ENCODE measurements at places on chromosomes 12 and 14.

GRCh38 chr12:52660934-52661499, 9.0 kb upstream of the KRT2 start:
- no peak for DNase-seq

DNA sequence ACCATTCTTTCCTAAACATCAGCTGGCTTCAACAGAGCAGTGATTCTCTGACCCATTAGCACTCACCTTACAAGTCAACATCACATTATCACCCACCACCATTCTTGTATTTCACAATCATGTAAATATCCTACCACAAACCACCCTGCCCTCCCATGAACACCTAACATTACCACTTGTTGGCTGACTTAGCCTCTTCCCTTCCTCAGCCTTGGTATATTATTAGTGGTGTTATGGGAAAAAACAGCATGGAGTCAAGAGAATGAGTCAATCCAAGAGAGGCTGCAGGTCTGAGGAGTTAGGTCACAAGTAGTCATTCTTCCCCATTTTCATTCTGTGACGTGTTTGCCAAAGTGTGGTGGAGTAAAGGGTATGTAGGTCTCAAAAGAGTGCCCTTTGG, 22.3 kb upstream of the MGP start:
- DNase-seq: no peak

- DNase-seq: peak; percentile 27
These were observed 58.9 kb upstream of the TMTC2 start for GRCh38 chr12:82627799-82628198.

GRCh38 chr14:89085231-89085731, 260.8 kb downstream of the TTC8 start:
- no peak for DNase-seq

GRCh38 chr14:72649603-72650227, 244.2 kb downstream of the DPF3 start:
- DNase-seq: no peak

DNA sequence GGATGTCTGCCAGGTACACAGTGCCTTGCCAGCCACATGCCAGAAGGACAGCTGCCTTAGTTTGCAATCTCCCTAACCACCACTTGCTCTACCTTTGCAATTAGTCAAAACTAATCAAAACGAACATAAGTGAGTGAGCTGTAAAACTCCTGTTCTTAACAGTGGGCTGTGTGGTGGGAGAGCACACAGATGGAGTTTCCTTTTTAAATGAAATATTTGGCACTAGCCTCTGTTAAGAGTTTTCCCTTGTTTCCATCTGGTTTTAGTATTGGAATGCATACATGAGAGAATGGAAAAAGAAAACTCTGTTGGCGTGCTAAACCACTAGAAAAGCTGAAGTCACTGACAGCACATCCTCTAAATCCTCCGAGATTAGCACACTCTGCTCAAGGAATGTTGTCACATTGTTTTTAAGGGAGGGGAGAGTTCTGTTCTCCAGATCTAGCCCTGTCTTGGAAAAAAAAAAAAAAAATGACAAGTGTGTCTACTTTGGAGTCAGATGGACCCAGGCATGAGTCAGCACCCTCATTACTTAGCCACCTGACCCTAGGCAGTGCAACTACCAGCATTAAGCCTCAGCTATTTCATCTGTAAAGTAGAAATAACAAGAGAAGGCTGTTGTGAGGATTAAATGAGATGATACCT, 83.9 kb downstream of the STXBP6 start:
- no peak for DNase-seq

DNA sequence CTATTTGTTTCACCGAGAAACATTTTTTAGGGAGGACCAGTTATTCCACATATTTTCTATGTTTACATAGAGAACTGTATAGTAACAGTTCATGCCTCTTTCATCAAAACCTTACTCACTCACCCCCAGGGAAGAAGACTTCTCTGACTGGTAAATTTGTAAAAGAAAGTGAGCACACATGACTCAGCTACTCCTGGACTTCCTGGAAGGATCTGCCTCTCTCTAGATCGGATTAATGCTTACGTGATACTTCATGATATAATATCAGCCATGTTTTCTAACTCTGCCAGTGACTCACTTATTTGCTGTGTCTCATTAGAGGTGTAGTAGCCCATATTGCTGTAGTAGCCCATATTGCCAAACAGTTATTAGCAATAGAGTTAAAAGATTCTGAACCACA, 494.3 kb upstream of the ATXN7L3B start:
- DNase-seq: no peak

- DNase-seq: no peak
These were observed 57.9 kb downstream of the NAV3 start for GRCh38 chr12:77888611-77889010.

DNA sequence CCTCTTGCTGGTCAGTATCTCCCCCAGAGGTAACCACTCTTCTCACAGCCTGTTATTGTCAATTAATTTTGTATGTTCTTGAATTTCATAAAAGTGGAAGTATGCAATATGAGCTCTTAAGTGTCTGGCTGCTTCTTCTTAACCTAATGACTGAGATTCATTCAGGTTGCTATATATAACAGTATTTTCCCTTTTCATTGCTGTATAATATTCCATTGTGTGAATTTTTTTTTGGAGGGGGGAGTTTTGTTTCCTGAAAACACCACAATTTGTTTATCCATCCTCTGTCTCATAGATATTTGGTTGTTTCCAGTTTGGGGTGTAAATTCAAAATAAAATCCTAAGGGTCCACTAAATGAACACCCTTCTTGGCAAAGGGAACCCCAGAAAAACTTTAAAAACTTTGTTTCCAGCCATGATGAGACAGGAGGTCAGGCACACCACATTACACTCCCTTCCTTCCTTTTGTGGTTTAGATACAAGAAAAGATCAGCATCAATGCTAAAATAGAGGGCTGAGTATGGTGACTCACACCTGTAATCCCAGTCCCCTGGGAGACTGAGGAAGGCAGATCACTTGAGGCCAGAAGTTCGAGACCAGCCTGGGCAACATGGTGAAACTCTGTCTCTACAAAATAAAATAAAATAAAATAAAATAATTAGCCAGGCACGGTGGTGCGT, 4.1 kb upstream of the DAO start:
- DNase-seq: no peak

GRCh38 chr14:56057071-56057741, 61.0 kb upstream of the PELI2 start:
- no peak for DNase-seq

- DNase-seq: no peak
These were observed 49.2 kb upstream of the SGPP1 start for GRCh38 chr14:63777024-63777423.

DNA sequence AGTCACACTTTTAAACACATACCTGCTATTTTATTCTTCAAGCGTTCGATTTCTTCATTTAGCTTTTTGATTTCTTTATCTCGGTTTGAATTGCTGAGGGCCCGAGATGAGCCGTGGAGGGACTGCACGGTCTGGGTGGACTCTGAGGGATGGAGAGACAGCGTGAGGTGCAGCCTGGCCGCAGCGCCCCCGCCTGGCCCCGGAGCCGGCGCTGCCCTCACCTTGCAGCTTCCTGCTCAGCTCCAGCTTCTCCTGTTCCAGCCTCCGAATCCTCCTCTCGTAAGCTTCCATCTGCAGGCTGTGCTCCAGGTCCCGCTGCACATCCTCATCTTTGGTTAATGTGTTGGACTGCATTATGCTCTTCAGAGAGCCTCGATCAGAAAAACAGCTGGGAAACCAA, 53.2 kb downstream of the AMN start:
- DNase-seq: no peak

DNA sequence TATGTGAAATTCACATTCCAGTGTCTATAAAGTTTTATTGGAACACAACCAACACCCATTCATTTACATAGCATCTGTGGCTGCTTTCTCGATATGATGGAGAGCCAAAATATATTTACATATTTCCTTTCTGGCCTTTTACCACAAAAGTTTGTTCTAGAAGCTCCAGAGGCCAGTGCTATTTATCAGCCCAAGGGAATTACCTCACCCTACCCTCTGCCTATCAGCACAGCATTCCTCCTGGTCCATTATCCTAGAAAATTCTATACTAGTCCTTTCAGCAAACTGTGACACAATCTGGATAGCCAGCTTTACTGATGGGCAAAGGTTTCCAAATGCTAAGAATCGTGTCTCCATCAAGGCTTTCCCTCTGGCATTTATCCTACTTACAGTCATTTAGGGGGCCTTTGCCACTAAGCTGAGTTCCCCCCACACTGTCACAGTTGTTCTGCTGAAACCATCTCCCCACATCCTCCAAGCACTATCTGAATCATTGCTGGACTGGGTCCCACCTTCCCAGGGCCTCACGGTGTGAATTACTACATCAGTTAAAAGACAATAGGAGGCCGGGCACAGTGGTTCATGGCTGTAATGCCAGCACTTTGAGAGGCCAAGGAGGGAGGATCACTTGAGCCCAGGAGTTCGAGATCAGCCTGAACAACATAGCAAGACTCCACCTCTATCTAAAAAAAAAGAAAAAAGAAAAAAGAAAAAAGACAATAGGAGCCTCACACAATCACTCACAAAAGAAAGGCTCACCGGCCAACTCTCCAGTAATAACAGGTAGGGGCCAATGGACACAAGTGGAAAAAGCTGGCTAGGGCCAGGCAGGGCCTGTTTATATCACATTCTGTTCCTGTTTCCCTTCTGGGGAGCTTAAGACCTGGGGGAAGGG, 12.1 kb downstream of the SYNE3 start:
- no peak for DNase-seq

- DNase-seq: peak; percentile 35
These were observed 601 bp downstream of the COX14 start for GRCh38 chr12:50112456-50113218.

- DNase-seq: peak; percentile 18
These were observed 89.4 kb downstream of the GALNT8 start for GRCh38 chr12:4809449-4810218.

GRCh38 chr12:19066475-19067001, 63.0 kb upstream of the PLEKHA5 start:
- DNase-seq: no peak

- no peak for DNase-seq
These were observed 4.8 kb downstream of the GUCY2C start for GRCh38 chr12:14691560-14691959.

GRCh38 chr12:96570579-96570978, 81.2 kb downstream of the CFAP54 start:
- no peak for DNase-seq

GRCh38 chr14:57559576-57559975, 65.9 kb upstream of the CCDC198 start:
- no peak for DNase-seq

- no peak for DNase-seq
These were observed 8.8 kb upstream of the PEX5 start for GRCh38 chr12:7180685-7181084.

GRCh38 chr14:73460691-73461127, 2.4 kb upstream of the NUMB start:
- no peak for DNase-seq

DNA sequence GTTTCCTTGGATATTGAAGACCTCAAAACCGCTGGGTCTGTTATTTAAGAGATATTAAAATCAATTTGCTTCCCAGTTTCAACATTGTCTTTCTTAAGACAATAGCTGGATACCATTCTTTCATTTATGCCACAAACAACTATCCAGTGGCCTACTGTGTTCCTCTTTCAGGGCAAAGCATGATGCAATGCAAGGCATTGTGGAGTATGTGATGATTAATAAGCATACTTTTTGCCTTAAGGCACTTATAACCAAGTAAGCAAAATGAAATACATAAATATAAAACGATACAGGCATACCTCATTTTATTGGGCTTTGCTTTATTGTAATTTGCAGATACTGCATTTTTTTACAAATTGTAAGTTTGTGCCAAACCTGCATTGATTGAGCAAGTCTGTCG, 45.5 kb downstream of the SCN8A start:
- DNase-seq: no peak

GRCh38 chr12:68617160-68617926, 6.6 kb downstream of the RAP1B start:
- DNase-seq: no peak

DNA sequence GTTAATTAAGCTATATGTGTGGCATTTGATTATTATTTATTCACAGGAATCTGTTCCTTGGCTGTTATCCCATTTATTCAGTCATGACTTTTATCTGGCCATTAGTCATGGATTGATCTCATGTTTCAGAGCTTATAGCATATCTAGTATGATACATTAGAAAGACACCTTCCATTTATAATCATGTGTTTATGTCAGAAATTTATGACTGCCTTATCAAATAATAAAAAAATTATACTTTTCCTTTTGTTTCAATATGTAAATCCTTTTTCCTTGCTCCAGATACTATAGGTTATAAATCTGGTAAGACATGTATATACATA, 248.0 kb upstream of the PDE3A start:
- DNase-seq: no peak

DNA sequence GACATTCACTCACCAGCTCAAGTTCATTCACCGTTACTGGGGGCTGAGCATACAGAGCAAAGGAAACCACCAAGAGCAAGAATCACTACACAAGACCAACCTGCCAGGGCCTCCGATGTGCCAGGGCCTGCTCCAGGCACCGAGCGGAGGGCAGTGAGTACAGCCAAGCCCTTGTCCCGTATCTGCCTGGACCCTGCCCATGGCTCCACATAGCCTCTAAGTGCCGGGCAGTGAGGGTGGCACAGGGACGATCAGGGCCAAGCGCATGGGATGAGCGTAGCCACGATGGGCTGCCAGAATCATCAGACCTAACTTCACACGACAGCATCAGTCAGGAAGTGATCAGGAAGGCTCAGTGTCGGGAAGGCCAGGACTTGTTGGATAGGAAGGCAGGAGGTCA, 199.6 kb downstream of the BCL11B start:
- DNase-seq: no peak

DNA sequence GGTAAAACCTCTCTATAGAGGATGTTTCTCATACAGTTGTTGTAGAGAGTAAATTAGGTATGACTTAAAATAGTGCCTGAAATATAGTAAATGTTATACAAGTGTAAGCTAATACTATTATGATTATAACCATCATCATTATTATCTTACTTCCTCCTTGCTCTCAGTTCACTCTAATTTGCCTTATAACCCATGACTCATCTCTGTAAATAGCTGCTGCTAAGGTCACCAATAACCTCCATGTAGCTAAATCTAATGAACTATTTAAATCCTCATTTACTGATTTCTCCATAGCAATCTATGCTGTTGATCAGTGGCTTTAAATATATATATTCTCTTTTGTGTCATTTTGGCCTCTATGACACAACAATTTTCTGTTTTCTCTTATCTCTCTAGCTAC, 109.6 kb downstream of the RMST start:
- DNase-seq: no peak

DNA sequence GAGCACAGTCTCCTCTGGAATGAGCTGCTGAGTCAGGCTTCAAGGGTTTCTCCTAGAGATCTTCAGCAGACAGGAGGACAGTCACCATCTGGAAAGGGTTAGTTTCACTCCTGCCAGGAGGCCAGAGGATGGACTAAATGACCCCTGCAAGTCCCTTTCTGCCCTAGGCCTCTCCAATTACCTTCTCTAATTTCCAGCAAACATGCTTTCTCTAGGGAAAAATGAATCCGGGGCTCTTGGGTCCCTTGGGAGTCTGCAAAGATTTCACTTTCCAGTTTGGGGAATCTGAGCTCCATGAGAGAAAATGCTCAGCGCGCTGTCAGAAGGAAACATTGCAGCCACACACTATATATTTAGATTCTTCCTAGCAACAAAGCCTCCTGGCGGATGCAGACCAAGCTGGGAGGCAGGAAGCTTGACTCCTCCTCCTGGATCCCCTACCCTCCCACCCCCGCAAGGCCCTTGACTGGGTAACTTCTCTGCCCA, 184.4 kb upstream of the CCND2 start:
- no peak for DNase-seq

All from HEK293T (cell line).